ENCODE measurements at places on chromosomes 6 and 20.
A peak's percentile ranks its signal among the peaks of the same experiment; 100 is the strongest.

- DNase-seq = no peak
Observed at GRCh38 chr6:87315071-87315470, 7.3 kb upstream of the SMIM8 start.

GRCh38 chr20:1934721-1935573 lies 39.7 kb downstream of the SIRPA start:
- no peak for DNase-seq

GRCh38 chr6:137291441-137291840 lies 72.3 kb upstream of the IFNGR1 start:
- no peak for DNase-seq

DNA sequence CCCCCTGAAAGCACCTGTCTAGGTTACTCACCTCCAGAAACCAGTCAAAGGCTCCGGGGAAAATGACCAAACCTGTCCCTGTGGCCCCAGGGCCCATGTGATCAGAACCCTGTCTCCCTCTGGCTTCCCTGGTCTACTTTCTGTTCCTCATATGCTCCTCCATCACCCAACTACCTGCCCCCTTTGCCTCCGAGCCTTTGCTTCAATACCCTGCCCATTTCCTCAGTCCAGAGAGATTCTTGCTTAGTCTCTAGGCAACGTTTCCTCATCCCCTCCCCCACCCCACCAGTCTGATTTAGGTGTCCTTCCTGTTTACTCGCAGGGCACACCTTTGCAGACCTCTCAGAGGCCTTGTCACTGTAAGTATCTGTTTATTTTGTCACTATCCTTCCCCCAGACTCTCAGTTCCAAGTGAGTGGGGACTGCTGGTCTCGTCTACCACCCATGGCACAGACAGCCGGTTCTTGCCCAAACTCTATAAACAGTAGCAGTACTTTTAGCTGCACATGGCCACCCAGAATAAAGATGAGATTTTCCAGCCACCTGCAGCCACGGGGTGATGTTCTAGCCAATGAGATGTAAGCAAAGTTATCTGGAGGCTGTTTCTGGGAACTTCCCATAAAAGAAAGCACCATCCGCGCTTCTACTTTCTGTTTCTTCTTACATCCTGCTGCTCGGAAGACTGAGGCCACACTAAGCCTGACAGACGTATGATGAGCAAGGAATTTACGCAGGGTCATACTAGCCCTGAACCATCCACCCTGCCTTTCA lies 13.3 kb downstream of the ELOVL5 start:
- DNase-seq = peak; percentile 48

GRCh38 chr20:51500311-51500710 lies 42.2 kb downstream of the NFATC2 start:
- peak; percentile 40 for DNase-seq

GRCh38 chr20:57960803-57961575 lies 251.2 kb upstream of the PMEPA1 start:
- no peak for DNase-seq

- DNase-seq = no peak
Observed at GRCh38 chr6:30763618-30764489, 19.5 kb upstream of the IER3 start.

- DNase-seq = no peak
Observed at GRCh38 chr6:33197431-33198048, 2.9 kb downstream of the RXRB start.

DNA sequence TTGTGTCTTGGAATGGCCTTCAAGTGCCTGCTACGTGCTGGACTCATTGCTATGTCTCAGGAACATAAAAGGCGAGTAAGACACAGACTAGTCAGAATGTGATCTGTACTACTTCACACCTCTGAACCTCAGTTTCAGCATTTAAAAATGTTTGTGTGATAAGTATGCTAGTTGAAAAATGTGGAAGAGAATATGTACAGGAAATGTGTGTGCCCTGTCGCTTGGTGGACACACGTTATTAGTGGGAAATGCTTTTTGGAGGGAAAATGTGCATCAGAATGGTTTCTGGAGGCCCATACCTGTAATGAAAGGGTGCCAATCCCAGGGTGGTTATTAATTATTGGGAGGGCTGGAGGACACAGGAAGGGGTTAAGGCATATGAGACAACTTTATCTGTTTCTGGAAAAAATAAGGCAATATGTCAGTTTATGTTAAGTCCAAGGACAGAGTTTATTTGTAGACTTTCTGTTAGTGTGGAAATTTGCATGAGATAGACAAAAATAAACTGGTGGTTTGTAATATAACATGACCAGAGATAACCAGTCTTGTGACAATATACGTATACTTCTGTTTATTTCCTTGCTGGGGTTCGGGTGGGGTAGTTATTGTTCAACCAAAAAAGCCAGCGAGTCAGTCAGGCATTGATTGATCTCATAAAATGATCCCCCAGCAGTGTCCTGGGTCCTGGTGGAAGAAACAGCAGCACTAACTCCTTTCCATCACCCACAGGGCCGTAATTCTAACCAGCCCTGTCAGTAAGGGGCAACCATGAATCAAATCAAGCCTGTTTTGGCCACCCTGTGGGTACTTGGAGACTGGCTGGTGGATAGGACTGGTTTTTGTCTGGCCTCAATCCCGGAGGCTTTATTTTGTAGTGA lies 117.9 kb downstream of the JARID2 start:
- no peak for DNase-seq

GRCh38 chr20:10634211-10634610 lies 39.6 kb downstream of the JAG1 start:
- DNase-seq = no peak

DNA sequence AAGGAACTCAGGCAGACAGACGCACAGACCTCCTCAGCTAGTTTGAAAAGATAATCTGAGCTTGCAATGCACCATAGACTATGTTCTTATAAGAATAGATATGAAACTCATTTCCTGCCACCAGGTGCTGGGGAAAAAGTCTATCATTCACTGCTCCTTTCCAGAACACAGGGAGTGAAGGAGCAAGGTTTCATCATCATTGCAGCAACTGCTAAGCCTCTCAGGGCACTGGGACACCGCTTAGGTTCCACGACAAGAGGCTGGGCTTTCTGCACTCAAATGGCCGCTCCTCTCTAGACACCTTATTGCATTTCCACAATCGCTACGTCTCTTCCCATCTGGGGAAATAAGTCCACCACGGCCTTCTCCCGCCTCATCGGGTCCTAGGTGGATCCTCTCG lies 418.5 kb upstream of the JARID2 start:
- DNase-seq = no peak

DNA sequence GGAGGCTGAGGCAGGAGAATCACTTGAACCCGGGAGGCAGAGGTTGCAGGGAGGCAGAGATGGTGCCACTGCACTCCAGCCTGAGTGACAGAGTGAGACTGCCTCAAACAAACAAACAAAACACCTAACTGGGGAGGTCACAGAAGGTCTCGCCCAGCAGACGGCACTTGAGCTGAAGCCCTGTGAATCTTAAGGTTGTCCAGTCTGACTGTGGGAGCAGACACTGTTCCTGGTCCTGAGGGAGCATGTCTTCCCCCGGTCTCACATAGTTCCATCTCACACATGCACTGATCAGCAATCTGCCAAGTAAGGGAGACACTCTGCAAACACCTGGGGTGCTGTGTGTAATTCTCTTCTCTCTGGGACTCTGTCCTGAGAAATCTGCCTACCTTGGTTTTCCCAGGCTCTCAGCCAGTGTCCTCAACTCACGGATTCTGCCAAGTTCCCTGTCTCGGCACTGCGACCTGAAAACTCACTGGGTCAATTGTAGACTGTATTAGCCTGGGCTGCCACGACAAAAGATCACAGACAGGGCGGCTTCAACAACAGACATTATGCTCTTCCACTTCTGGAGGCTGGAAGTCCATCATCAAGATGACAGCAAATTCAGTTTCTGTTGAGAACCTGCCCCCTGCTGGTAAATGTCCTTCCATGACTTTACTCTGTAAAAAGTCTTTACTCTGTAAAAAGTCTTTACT lies 94.3 kb downstream of the JPH2 start:
- no peak for DNase-seq

- no peak for DNase-seq
Observed at GRCh38 chr20:44362466-44362940, 7.0 kb downstream of the HNF4A start.

DNA sequence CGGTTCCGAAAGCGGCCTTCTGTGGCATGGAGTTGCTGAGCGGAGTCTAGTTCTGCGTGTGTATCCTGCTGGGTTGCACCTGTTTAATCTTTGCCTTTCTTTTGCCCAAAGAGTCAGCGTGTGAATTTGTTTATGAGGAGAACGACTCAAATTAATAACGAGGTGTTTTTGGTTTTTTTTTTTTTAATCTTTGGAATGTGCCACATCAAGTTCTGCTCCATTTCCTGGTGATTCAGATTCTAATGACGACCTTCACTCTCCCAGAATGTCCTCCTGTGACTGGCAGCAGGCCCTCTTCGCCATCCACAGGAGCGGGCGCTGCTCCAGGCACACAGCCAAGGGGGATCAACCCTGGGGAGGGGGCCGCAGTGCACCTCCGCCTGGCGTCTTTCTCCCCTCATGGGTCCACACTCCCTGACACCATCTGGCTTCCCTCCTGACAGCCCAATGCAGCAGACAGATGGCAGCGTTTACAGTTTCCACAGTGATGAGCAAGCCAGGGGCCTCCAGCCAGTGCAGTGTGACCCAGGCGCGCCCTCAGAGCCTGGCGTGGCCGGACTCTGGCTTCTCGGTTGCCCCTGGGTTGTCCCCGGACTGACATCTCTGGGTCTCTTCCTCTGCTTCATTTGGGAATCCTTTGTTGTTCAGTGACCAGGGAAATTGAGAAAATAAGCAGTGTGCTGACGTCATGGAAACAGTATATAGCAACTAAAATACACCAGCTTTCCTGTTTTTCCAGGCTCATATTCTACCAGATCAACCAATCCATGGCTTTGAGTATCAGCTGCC lies 27.5 kb upstream of the AFDN start:
- no peak for DNase-seq

DNA sequence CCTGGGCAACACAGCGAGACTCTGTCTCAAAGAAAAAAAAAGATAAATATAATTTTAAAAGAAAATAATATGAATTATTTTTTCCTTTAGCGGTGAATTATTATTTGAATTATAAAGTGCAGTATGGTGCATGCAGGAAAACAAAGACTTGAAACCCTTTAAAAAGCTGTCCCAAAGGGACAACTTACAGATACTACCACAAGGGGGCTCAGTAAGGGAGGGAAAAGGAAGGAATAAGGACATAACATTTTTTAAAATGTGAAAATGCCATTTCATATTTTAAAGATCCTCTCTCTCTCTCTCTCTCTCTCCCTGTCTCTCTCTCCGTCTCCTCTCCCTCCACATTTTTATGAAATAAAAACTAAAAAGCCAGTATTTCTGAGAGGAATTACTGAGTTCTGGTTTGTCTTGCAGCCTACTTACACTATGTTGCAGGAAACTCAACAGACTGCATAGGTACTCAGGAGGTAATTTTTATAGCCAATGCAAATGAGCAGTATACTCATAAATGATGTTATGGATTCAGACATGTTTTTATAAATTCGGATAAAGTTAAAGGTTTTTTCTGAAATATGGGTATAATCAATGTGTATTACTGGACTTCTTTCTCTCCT lies 455.0 kb upstream of the GJE1 start:
- no peak for DNase-seq

- DNase-seq = peak; percentile 74
Observed at GRCh38 chr6:135128268-135128914, 52.7 kb upstream of the MYB start.

- DNase-seq = no peak
Observed at GRCh38 chr20:61839912-61840778, 225.5 kb downstream of the TAF4 start.

DNA sequence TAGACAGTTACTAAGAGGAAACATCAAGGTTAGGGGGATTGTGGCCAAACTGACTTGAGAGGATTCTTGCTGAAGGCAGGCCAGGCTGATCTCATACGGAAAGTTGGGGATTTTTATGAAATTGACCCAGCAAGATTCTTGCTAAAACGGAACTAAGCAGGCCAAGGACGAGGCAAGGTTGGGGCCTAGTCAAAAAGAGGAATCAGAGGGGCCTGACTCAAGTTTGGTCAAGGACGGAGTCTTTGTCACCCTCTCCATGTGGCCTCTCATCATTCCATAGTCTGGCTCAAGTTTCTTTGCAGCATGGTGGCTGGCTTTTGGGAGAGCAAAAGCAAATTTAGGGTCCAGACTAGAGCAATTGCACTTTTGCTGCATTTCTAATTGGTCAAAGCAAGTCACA lies 7.9 kb upstream of the HECA start:
- no peak for DNase-seq

DNA sequence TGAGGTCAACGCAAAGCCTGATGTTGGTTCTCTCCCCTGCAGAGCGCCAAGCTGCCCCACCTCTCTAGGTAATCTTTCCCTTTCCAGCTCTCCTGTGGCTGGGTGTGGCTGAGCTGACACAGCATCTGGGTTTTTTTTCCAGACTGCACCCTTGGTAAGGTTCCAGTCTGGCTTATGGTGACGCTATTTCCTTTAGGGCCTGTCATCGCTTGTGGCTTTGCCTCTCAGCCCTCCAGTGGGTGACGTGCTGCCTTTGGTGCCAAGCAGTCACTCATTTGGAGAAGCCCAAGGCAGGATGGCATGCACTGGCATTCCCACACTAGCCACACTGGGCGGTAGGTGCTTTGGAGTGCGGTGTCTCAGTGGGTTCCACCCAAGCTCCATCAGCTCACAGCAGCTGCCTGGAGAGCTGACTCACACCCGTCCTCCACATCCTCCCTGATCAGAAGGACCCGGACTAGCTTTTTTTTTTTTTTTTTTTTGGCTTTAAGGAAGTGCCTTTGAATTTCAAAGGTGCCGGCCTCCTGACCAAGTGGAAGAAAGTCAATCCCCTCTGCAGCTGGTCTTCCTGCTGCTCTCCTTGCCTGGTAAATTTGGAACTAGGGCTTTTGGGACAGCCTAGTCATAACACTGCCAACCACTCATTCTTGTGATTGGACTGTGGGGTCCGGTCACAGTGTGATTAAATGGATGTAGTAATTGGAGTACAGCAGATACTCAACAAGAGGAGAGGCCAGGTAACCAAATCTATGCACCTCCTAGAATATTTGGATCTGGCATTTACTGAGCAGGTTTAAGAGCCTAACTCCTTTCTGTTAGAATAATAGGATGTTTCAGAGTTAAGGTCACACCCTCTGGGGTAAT lies 153.6 kb downstream of the CD83 start:
- no peak for DNase-seq

- DNase-seq = no peak
Observed at GRCh38 chr20:25507385-25508082, 77.8 kb downstream of the NINL start.

DNA sequence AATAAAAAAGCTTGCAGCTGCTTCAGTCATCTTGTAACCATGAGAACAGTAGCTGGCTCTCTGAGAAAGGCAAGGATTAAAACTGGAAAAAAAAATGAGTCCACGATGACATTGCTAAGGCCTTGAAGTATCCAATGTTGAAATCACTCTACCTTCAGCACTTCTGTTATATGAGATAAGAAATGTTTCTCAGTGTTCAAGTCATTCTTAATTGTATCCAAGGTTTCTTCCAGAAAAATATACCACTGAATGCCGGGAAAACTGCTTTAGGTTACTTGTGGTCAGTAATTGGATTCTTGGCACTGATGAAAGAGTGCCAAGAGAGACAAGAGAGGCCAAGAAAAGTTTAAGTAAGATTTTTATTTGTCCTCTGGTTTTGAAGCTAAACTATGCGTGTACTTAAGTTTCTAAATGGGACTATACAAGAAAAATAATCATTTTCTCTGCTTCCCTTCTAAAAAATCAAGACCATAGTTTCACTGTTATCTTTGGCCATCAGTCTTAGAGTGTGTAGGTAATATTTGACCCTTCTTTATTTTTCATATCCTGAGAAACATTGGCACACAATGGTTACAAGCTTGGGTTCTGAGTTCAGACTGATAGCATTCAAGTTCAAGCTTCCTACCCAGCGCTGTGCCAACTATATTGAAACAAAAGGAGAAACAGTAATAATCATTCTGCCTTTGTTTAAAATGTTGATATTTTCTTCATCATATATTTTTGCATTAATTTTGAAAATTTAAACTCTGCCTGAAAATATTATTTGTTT lies 84.6 kb downstream of the TRDN start:
- DNase-seq = no peak
